ENCODE measurements at places on chromosomes 1 and 21.

DNA sequence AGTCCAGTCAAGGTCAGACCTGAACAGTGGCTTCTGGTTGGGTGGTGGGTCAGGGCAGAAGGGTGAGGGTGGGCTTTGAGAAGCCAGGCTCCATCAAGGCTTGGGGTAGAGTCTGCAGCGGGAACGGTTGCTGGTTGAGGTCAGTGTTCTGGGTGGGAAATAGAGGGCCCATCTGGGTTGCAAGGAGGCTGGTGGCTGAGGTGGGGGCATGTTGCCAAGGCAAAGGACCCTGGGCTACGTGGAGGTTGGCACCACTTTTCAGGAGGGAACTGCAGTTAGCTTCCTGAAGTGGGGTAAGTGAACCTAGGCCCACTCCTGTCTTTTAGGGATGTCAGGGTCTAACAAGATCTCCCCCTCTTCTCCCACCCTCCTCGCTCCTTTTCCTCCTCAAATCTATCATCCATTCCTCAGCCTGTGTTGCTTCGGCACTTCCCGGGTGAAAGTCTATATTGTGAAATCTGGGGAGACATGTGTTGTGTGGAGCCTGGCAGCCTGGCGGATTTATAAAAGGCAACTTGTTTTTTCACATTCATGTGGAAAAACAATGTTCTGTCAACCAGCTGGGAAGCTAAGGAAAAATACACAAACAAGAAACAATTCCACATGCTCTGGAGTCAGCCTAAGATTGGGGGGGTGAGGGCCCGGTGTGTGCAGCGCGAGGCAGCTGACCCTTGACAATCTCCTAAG is 1.5 kb downstream of the IL22RA1 start:
- no peak for DNase-seq

GRCh38 chr1:92029241-92029922 is 403 bp upstream of the EPHX4 start:
- DNase-seq = no peak

GRCh38 chr1:151311589-151312331 is 15.5 kb downstream of the PI4KB start:
- peak; percentile 33 for DNase-seq

DNA sequence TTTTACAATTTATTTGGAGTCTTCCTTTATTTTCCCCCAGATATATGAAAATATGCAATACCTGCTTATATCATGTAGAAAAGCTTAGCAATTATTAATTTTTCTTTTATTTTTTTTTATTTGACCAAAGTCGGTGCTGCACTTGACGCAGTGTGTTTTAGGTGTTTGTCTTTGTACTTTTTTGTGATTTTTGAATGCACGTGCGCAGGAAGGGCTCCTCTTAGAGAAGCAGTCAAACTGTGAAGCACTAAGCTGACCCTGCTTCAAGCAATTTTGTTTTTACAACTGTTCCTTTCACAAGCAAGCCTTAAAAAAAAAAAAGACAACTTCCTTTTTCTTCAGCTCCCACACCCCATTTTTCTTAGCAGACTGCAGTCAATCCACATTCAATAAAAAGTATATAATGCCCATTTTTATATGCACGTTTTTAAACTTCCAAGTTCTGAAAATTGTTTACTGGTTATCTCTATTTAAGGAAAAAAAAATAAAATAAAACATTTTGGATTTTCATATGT is 267.4 kb downstream of the TM2D1 start:
- no peak for DNase-seq

DNA sequence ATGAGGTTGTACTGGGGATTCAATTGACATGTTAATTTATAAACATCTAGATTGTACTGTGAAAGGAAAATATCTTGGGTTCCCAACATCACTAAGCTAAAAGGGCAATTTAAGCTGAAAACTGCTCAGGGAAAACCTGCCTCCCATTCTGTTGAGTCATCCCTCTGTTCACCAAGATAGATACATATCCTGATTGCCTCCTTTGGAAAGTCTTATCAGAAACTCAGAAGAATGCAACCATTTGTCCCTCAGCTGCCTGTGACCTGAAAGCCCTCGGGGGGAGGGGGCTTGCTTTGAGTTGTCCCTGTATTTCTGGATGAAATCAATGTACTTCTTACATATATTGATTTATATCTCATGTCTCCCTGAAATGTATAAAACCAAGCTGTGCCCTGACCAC is 187.0 kb upstream of the ETV3 start:
- no peak for DNase-seq

- no peak for DNase-seq
Measured at GRCh38 chr1:77134359-77134758, 84.9 kb downstream of the PIGK start.

GRCh38 chr21:14952916-14953315 is 111.9 kb downstream of the NRIP1 start:
- DNase-seq = no peak

DNA sequence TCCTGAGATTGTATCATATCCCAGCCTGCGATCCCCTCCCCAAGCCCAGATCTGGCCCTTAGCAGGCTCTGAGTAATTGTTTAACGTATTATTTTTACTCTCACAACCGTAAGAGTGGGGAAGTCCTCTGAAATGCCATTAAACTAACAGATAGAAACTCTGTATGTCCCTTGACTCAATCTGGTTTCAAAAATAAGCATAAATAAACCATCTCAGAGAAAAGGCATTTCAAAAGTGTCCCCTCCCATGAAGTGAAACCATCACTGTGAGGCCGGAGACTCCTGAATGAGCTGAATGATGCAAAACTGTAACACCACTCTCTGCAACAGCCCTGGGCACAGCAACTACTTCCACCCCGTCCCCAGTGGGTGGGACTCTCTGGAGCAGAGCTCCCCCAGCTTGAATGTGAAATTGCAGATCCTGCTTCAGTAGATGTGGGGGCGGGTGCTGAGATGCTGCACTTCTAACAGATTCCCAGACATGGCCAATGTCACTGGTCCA is 104.1 kb downstream of the SYF2 start:
- DNase-seq = no peak

GRCh38 chr1:207186503-207186902 is 82.5 kb downstream of the C4BPA start:
- no peak for DNase-seq

DNA sequence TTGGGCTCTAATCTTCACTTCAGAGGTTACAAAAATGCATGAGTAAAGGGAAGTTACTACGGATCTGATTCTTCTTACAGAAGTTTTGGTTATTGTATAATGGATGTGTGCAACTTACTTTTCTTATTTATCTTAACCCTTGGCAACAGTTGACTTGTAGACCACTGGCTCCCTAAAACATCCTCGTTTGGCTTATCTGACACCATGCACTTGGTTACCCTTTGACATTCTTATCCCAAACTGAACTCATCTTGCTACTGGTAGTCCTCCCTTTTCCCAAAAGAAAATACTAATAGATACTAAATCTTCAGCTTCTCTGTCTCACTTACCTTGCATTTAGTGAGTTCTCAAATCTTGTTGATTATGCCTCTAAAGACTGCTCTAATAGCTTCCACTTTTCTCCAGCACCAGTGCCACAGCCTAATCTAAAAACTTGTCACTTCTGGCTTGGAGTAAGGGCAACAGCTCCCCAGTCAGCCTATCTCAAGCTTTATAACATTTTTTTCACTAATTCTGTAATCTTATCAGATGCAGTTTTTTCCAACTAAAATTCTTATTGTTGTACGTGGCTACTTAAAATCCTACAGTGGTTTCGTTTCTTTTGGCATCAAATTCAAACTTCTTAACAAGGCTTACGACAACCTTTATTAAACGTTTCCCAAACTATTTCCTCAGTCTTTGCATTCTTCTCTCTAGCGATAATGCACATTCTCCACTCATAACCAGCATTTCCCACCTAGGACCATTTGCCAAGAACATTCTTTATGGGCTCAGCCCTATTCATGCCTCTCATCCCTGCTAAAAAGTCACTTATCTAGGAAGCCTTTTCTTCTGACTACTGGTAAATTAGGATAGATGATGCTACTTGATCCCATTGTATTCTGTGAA is 204.2 kb downstream of the KCNT2 start:
- no peak for DNase-seq

DNA sequence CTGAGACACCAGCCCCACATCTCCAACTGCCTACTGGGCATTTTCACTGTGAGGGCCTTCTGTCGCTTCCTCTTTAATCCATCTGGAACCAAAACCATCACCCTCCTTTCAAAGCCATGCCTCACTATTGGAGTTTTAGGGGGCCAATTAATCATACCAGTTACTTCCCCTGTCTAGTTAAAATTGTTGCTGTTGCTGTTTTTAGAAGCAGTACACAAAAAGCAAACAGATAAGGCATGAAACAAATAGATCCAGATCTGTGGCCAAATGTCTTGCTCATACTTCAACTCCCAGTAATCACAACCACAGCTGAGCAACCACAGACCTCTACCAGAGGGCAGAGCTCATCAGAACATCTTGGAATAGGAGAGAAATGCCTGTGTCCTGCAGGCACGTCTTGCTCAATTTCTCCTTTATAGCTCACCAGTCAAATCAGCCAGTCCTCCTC is 133.8 kb upstream of the C1orf105 start:
- no peak for DNase-seq

DNA sequence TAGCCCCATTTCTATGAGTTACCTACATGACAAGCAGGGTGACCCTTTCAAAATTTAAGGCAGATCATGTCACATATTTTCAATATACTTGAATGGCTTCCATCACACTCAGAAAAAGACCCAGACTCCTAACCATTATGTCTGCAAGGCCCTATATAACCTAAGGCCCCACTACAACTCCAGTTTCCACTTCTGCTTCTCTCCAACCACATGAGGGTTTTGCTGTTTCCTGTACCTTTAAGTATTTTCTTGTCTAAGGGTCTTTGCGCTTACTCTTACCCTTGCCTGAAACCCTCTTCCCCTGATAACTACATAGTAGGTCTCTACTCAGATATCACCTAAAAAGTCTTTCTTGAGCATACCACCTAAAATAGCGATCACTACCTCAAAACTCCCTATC is 46.1 kb downstream of the SGIP1 start:
- DNase-seq = no peak

GRCh38 chr1:53869454-53870117 is 20.0 kb downstream of the YIPF1 start:
- no peak for DNase-seq

GRCh38 chr1:216820345-216820744 is 97.1 kb upstream of the ESRRG start:
- DNase-seq = no peak

GRCh38 chr1:169146576-169147214 is 40.2 kb downstream of the ATP1B1 start:
- no peak for DNase-seq

GRCh38 chr1:20095564-20096434 is 23.5 kb downstream of the PLA2G2D start:
- no peak for DNase-seq

- DNase-seq = no peak
Measured at GRCh38 chr21:45414396-45415187, 9.6 kb downstream of the COL18A1 start.

DNA sequence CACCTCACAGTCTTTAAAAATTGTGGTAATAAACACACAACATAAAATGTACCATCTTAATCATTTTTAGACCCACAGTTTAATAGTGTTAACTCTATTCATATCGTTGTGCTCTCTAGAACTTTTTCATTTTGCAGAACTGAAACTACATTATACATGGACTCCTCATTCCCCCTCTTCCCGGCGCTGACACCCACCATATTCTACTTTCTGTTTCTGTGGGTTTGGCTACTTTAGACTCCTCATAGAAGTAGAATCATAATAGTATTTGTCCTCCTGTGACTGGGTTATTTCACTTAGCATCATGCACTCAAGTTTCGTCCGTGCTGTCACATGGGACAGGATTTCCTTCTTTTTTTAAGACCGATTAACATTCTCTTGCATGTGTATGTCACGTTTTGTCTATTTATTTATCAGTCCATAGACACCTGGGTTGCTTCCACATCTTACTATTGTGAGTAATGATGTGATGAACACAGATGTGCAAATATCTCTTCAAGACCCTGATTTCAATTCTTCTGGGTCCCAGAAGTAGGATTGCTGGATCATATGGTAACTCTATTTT is 62.9 kb upstream of the TMPRSS2 start:
- no peak for DNase-seq

GRCh38 chr21:39197448-39198233 is 14.4 kb upstream of the PSMG1 start:
- no peak for DNase-seq

DNA sequence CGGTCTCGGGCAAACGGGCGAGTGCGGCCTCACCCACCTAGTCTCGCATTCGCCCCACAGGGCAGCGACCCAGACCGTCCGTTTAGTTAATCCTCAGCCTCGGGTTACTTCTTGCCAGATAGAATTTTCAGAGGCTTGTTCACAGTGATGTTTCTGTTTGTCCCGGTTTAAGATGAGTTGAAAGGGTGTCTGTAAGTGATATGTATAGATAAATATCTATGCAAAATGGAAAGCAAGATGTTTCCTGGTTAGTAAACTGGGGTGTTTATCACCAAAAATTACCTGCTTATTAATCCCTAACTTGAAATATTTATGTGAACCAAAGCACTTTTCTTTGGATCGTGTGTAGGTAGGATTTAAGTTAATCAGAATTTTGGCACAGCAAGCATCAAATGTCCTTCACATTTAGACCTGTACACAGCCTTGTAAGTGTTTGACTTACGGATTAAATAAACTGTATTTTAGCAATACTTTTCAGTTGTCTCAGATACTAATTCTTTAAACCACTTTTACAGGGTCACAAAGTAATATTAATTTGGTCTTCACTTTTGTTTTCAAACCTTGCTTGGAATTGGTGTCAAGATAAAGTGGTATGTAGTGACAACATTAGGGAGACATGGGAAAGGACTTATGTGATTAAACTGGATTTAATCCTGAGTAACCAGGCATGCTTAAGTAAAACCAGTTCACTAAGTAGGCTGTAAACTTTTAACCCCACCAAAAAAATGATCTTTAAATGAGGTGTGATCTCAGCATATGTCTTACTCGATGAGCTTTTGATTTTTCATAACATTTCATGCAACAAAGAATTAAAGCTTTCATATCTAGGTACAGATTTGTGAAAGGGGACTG is 914 bp downstream of the ZNF326 start:
- no peak for DNase-seq

- DNase-seq = no peak
Measured at GRCh38 chr21:41684381-41685245, 82.2 kb downstream of the RIPK4 start.
